ENCODE measurements at places on chromosomes 16 and 17. TPM values are rescaled to one million over a fixed set of nuclear protein-coding genes. Genes with fewer than 3 reads are reported as not detected.

Gene TP53TG3F
- total RNA-seq, result not detected

Gene C16orf89
- total RNA-seq, result not detected

Gene TVP23A
- total RNA-seq, result not detected

Gene HLF
- not detected for total RNA-seq

Gene MILR1
- total RNA-seq, result 6.2 TPM

Gene ITGAD
- not detected for total RNA-seq

Gene SEPTIN12
- total RNA-seq, result not detected

Gene ZDHHC7
- 77.2 TPM for total RNA-seq

Gene NTN1
- total RNA-seq, result 0.59 TPM

Gene PIPOX
- total RNA-seq, result 1.7 TPM

Gene MSI2
- 55.8 TPM for total RNA-seq

Gene AFMID
- 24.6 TPM for total RNA-seq

Gene TP53TG3C
- not detected for total RNA-seq

Gene KRT36
- not detected for total RNA-seq

Gene PRSS36
- total RNA-seq, result 0.30 TPM

All from smooth muscle cell of the umbilical artery (primary cell).